A549 treated with GW870086 at 1 μM for 4 hours (cell line): ENCODE measurements at places on chromosomes 13 and 19. TPM values are rescaled to one million over a fixed set of nuclear protein-coding genes. Genes with fewer than 3 reads are reported as not detected.

The CKAP2 gene
- 26.8 to 33.6 TPM (median 32.6 TPM) in 5 replicates for total RNA-seq

The LRRC25 gene
- total RNA-seq, result not detected in 5 replicates

The CD177 gene
- total RNA-seq, result 0.06 to 0.11 TPM (median 0.09 TPM) in 4 of 5 replicates, not detected in the other

The CYSLTR2 gene
- not detected in 5 replicates for total RNA-seq

The ZNF546 gene
- total RNA-seq, result 2.1 to 3.2 TPM (median 2.4 TPM) in 5 replicates

The FFAR1 gene
- total RNA-seq, result not detected in 5 replicates

The POU2F2 gene
- total RNA-seq, result 0.15 to 0.80 TPM (median 0.41 TPM) in 5 replicates

The CDC42EP5 gene
- 0.17 to 0.36 TPM in 2 of 5 replicates, not detected in the others for total RNA-seq

The CGB3 gene
- total RNA-seq, result 0.38 TPM in 1 of 5 replicates, not detected in the others

The OXGR1 gene
- total RNA-seq, result not detected in 5 replicates

The ZNF841 gene
- total RNA-seq, result 1.0 to 3.0 TPM (median 2.2 TPM) in 5 replicates

The IGSF23 gene
- 0.41 to 0.66 TPM (median 0.59 TPM) in 5 replicates for total RNA-seq

The ZNF468 gene
- total RNA-seq, result 0.40 to 0.58 TPM (median 0.48 TPM) in 5 replicates

The GRK1 gene
- total RNA-seq, result not detected in 5 replicates

The PCDH9 gene
- total RNA-seq, result 5.5 to 7.3 TPM (median 5.7 TPM) in 5 replicates

The CALR3 gene
- total RNA-seq, result not detected in 5 replicates

The SH2D3A gene
- 17.4 to 19.4 TPM (median 18.3 TPM) in 5 replicates for total RNA-seq

The FGF9 gene
- total RNA-seq, result not detected in 5 replicates

The TEX26 gene
- total RNA-seq, result not detected in 5 replicates

The ZNF98 gene
- not detected in 5 replicates for total RNA-seq

The PGLYRP2 gene
- not detected in 5 replicates for total RNA-seq

The METTL21C gene
- not detected in 5 replicates for total RNA-seq

The AKT1S1 gene
- total RNA-seq, result 69.2 to 117 TPM (median 106 TPM) in 5 replicates

The NFIX gene
- 2.9 to 4.4 TPM (median 3.8 TPM) in 5 replicates for total RNA-seq

The RXFP2 gene
- not detected in 5 replicates for total RNA-seq

The ZNF566 gene
- 7.2 to 9.2 TPM (median 8.3 TPM) in 5 replicates for total RNA-seq

The TSSK6 gene
- 0.86 to 1.8 TPM (median 1.7 TPM) in 5 replicates for total RNA-seq

The TSHZ3 gene
- 2.1 to 2.7 TPM (median 2.5 TPM) in 5 replicates for total RNA-seq

The ZNF844 gene
- not detected in 5 replicates for total RNA-seq
